ENCODE measurements at places on chromosomes 11 and 22. TPM values are rescaled to one million over a fixed set of nuclear protein-coding genes. Genes with fewer than 3 reads are reported as not detected.

- no peaks in the 10 kb centered on the region for H3K36me3 ChIP-seq
- H3K27ac ChIP-seq, result no peak overlapping the region
- no peak for DNase-seq
- H3K4me3 ChIP-seq, result no peak overlapping the region
These were observed 32.8 kb downstream of the ARHGAP20 start for GRCh38 chr11:110679323-110679975.

RIBC2 gene
- not detected for total RNA-seq

POLD4 gene
- 110 TPM for total RNA-seq

DNA sequence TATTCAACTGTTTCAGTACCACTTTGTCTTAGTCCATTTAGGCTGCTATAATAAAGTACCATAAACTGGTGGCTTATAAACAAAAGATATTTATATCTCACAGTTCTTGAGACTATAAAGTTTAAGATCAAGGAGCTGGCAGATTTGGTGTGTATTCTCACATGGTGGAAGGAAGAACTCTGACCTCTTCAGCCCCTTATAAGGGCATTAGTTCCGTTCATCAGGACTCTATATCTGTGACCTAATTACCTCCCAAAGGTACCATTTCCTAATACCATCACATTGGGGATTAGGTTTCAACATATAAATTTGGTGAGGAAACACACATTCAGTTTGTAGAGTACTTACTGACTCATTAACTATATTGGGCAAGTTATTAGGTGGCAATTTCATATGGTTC is 10.7 kb upstream of the ARL14EP start:
- peaks cover 11% of the 10 kb centered on the region for H3K27me3 ChIP-seq
- H3K27ac ChIP-seq, result no peak overlapping the region
- no peaks in the 10 kb centered on the region for H3K36me3 ChIP-seq
- peaks cover 3% of the 10 kb centered on the region for H3K4me1 ChIP-seq
- no peak overlapping the region for H3K4me3 ChIP-seq

WEE1 gene
- total RNA-seq, result 0.99 TPM

DNA sequence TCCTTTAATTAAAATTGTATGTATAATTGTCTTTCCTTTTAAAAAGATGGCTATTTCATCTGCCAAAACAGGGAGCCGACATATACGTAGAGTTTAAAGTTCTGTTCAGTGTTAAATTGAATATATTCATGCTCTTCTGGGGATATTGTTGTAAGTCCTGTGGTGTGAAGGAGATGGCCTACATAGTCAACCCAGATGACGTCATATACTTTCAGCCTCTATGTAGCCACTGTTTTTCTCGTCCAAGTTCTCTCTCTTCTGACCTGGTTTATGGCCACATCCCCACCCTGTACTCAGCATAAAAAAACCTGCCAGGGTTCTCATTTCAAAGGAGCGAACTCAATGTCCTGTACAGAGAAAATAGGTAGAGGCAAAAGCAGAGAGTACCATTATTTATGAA is 509.4 kb upstream of the ARHGAP42 start:
- H3K4me1 ChIP-seq, result no peaks in the 10 kb centered on the region
- H3K4me3 ChIP-seq, result no peak overlapping the region
- H3K27ac ChIP-seq, result no peak overlapping the region
- DNase-seq, result no peak

DNA sequence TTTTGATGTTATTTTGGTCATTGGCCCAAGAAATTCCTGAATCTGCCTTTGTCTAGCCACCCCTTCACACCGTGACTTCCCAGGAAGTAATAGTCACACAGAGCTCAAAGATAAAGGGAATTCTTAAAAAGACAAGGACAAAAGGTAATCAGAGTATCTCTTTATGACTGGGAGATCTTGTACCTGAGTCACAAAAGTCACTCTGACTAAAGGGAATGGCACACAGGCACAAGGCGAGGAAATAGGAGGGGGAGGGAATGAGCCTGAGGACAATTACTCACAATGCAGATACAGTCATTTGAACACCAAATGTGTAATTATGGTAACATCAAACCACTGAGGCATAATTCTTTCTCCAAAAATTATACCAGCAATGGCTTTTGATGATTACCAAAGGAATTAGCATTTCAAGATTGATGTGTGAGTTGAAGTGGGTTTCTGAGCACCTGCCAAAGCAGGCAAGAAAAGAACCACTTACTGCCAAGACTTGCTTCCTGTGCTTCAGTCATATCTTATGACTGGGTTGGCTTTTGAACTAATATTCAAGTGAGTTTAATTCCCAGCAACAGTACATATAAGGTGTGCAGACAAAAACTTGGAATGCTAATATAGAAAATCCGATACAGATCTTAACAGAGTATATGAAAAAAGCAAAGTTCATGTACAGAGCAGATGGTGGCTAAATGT is 856.4 kb downstream of the LRRC4C start:
- H3K4me3 ChIP-seq, result no peak overlapping the region
- H3K27me3 ChIP-seq, result no peaks in the 10 kb centered on the region
- no peaks in the 10 kb centered on the region for H3K4me1 ChIP-seq
- no peak overlapping the region for H3K27ac ChIP-seq
- no peak for DNase-seq
- no peaks in the 10 kb centered on the region for H3K36me3 ChIP-seq

DNA sequence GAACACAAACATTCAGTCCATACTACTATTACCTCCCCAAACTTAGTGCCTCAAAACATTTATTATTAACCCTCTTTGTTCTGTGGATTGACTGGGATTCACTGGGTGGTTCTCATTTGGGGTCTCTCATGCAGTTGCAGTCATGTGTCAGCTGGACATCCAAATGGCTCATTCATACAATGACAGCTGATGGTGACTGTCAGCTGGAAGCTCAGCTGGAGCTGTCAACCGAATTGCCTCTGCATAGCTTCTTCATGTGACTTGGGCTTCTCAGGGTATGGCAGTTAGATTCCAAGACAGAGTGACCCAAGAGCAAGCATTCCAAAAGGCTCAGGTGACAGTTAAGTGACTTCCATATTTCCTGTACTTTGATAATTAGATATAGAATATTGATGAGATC is 85.2 kb downstream of the CCDC34 start:
- no peak for DNase-seq
- H3K4me3 ChIP-seq, result no peak overlapping the region
- H3K27ac ChIP-seq, result no peak overlapping the region
- peaks cover 13% of the 10 kb centered on the region for H3K27me3 ChIP-seq

PPP6R2 gene
- 93.3 TPM for total RNA-seq

DDI1 gene
- total RNA-seq, result not detected

- no peak overlapping the region for H3K4me3 ChIP-seq
- H3K36me3 ChIP-seq, result no peaks in the 10 kb centered on the region
- H3K4me1 ChIP-seq, result no peaks in the 10 kb centered on the region
- no peaks in the 10 kb centered on the region for H3K27me3 ChIP-seq
- no peak for DNase-seq
These were observed 18.5 kb upstream of the LRRC10B start for GRCh38 chr11:61489833-61490721.

DNA sequence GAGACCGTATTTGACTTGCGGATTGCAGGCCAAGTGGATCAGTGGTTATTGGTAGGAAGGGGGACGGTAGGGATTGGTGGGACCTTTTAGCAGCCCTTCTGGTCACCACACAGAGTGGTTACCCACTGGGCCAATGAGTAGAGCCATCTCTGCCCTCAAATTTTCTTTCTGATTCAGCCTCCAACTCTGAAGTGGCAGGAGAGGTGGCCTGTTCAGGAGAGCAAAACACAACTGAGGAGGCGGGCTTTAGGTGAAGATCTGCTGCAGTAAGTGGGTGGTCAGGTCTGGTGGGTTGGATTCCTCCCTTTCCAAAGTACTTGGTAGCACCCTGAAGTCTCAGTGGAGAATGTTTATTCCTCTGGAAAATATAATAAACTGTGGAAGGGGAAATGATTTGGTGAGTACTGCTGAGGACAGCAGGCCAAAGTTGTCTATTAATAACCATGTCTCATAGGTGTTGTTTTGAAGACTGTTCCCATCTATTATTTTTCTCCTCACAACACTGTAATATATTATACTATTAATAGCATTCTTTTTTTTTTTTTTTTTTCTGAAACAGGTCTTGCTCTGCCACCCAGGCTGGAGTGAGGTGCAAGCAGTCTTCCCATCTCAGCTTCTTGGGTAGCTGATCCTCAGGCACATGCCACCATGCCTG is 1.5 kb downstream of the MISFA start:
- no peaks in the 10 kb centered on the region for H3K27me3 ChIP-seq
- no peaks in the 10 kb centered on the region for H3K36me3 ChIP-seq
- H3K4me3 ChIP-seq, result no peak overlapping the region
- H3K27ac ChIP-seq, result no peak overlapping the region
- H3K4me1 ChIP-seq, result no peaks in the 10 kb centered on the region

DNA sequence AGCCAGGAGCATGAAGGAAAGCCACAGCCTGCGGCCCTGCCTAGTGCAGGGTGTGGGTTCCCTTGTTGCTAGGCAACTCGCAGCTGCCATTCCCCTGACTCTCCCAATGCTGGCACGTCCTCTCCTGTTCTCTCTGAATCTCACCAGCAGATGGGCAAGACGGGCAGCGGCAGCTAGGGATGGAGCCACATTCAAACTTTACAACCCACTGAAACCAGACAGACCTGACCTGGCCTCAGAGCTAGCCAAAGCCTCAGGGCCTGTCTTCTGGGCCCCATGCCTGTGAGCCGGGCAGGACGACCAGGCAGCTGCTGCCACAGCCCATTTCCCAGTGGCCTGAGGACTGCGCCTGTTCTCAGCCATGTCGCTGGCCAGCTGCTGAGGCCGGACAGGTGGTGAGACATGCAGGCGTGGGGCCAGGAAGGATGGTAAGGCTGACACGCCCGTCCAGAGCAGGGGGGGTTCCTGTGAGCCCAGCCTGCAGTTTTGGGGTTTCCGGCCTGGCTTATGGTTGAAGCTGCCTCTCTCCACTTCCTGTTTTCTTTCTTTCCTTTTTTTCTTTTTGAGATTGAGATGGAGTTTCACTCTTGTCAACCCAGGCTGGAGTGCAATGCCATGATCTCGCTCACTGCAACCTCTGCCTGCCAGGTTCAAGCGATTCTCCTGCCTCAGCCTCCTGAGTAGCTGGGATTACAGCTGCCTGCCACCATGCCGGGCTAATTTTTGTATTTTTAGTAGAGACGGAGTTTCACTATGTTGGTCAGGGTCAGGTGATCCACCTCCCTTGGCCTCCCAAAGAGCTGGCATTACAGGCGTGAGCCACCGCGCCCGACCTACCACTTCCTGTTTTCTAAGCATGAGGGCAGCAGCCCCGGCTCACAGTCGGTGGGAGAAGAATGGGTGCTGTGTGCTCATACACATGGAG is 4.1 kb downstream of the SUN2 start:
- peaks cover 36% of the 10 kb centered on the region for H3K36me3 ChIP-seq
- H3K27me3 ChIP-seq, result no peaks in the 10 kb centered on the region
- peak; percentile 76 for DNase-seq
- peak overlapping the region; percentile 99 for H3K4me3 ChIP-seq

GRCh38 chr11:77072851-77073327 is 6.1 kb downstream of the CAPN5 start:
- peaks cover 23% of the 10 kb centered on the region for H3K4me1 ChIP-seq
- H3K4me3 ChIP-seq, result no peak overlapping the region
- no peaks in the 10 kb centered on the region for H3K27me3 ChIP-seq

GRCh38 chr11:61769169-61769920 is 16.9 kb downstream of the MYRF start:
- no peaks in the 10 kb centered on the region for H3K27me3 ChIP-seq
- H3K27ac ChIP-seq, result no peak overlapping the region
- no peak for DNase-seq
- no peaks in the 10 kb centered on the region for H3K36me3 ChIP-seq
- H3K4me1 ChIP-seq, result peaks cover 6% of the 10 kb centered on the region
- no peak overlapping the region for H3K4me3 ChIP-seq

DNA sequence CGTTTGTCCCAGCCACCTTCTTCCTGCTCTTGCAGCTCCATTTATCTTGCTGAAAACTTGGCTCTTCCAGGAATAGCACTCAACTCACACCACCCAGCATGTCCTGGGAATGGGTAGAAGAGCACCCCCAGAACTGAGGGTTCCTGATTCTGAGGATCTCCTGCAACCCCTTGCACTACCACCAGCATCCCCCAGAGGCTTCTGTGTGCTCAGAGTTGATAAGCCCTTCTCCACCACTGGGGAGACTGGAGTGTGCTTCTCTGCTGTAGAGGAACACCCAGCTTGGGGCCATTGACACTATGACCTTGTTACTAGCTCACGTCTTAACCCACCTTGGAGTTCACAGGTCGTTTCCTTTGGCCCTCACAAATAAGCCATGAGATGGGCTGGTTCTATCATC is 121.0 kb downstream of the GRIK4 start:
- DNase-seq, result no peak
- no peaks in the 10 kb centered on the region for H3K36me3 ChIP-seq
- peaks cover 6% of the 10 kb centered on the region for H3K27me3 ChIP-seq

DNA sequence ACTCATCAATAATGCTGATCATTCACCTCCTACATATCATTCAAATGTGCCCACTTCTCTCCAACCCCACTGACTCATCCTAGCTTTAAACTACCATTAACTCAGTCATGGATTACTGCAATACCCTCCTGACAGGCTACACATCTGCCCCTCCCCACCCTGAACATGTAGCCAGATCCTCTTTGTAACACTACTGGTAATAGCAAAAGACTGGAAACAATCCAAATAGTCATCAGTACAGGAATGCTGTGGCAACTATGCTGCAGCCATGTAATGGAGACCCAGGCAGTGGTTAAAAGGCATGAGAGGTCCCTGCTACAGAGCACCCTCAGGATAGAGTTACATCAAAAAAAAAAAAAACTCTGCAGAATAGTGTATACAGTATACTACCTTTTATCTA is 16.6 kb downstream of the SLC43A3 start:
- no peaks in the 10 kb centered on the region for H3K27me3 ChIP-seq
- H3K36me3 ChIP-seq, result peaks cover 27% of the 10 kb centered on the region
- peaks cover 14% of the 10 kb centered on the region for H3K4me1 ChIP-seq

- H3K27me3 ChIP-seq, result peaks cover 3% of the 10 kb centered on the region
- H3K4me3 ChIP-seq, result no peak overlapping the region
- no peaks in the 10 kb centered on the region for H3K36me3 ChIP-seq
These were observed 587 bp upstream of the ALDH3B1 start for GRCh38 chr11:68009391-68010089.

- H3K27ac ChIP-seq, result no peak overlapping the region
- H3K36me3 ChIP-seq, result no peaks in the 10 kb centered on the region
- no peak for DNase-seq
- H3K4me3 ChIP-seq, result no peak overlapping the region
- H3K4me1 ChIP-seq, result peaks cover 16% of the 10 kb centered on the region
These were observed 4.2 kb upstream of the SYT7 start for GRCh38 chr11:61585115-61585514.

GRCh38 chr11:126892756-126893155 is 107.8 kb downstream of the KIRREL3 start:
- H3K4me1 ChIP-seq, result no peaks in the 10 kb centered on the region
- H3K36me3 ChIP-seq, result no peaks in the 10 kb centered on the region
- H3K4me3 ChIP-seq, result no peak overlapping the region
- no peak for DNase-seq
- no peak overlapping the region for H3K27ac ChIP-seq
- peaks cover 22% of the 10 kb centered on the region for H3K27me3 ChIP-seq

Data from naive thymus-derived CD8-positive, alpha-beta T cell (primary cell).